ENCODE measurements at places on chromosomes 1 and 21. TPM values are rescaled to one million over a fixed set of nuclear protein-coding genes. Genes with fewer than 3 reads are reported as not detected.

Gene MCOLN2
- total RNA-seq = 0.90 TPM

Gene GSTM1
- not detected for total RNA-seq

Gene RGS8
- total RNA-seq = 0.05 TPM

Gene HENMT1
- 11.4 TPM for total RNA-seq

Gene S100A12
- 5.6 TPM for total RNA-seq
